ENCODE measurements at places on chromosomes 11 and 22.

GRCh38 chr11:43962383-43963278 is 20.2 kb downstream of the C11orf96 start:
- DNase-seq: no peak

- peak; percentile 96 for DNase-seq
These were observed 10.3 kb upstream of the IGSF9B start for GRCh38 chr11:133966921-133967598.

GRCh38 chr22:40041366-40042137 is 46.8 kb downstream of the FAM83F start:
- DNase-seq: no peak

- DNase-seq: peak; percentile 45
These were observed 59.6 kb downstream of the PISD start for GRCh38 chr22:31602259-31602952.

DNA sequence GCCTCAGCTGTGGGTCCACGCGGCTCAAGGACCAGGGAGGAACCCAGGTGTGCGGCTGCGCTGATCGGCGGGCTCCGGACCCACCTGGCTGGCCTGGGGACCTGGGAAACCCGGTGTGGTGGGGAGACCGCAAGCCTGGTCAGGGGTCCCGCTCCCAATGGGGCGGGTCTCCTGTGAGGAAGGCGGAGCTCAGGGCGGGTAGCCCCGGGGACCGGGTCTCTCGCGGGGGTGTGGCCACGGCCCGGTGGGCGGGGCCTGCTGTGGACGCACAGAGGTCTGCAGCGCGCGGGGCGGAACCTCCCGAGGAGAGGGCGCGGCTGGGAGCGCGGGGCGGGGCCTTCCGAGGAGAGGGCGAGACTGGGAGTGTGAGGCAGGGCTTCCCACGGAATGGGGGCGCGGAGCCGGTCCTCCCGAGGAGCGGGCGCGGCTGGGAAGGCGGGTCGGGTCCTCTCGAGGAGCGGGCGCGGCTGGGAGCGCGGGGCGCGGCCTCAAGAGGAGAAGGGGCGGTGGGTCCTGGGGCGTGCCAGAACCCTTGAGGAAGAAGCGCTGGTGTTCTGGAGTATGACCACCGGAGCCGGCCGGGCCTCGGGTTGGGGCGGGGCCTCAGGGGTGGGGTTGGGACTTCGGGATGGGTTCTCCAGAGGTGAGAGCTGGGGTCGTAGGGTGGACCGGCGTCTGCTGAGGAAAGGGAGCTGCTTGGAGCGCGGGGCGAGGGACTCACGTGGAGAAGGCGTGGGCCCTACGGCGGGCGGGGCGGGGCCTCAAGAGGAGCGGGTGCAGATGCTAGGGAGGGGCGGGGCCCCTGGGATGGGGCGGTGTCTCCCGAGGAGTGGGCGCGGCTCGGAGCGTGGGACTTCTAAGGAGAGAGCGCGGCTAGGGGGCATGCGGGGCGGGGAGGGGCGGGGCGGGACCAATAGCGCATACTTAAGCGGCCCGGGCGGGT is 20.8 kb downstream of the DGCR6L start:
- peak; percentile 70 for DNase-seq

All from posterior cingulate gyrus (tissue), 11 donors.